ENCODE measurements at places on chromosomes 7 and 10. TPM values are rescaled to one million over a fixed set of nuclear protein-coding genes. Genes with fewer than 3 reads are reported as not detected.
A peak's percentile ranks its signal among the peaks of the same experiment; 100 is the strongest.

Gene MOGAT3
- 10.5 TPM for polyA plus RNA-seq

DNA sequence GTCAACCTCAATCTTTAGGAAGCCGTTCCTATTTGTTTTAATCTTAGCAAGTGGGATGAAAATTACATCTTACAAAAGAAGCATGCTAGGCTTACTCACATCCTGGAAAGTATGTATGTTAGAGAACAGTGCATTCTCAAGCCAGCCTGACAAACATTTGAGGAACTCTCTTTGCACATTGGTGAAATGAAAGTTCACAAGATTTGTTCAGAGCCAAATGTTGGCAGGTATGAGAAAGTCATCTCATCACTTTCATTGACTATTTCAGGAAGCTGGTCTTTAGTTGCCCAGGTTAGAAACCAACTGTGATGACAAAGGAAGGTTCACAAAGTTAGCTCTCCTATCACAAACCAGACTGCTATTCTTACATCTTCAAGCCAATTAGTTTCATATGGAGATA, 57.1 kb downstream of the ABCB1 start:
- no peaks in the 10 kb centered on the region for H3K27me3 ChIP-seq
- H3K27ac ChIP-seq: no peak overlapping the region
- H3K4me1 ChIP-seq: no peaks in the 10 kb centered on the region

DNA sequence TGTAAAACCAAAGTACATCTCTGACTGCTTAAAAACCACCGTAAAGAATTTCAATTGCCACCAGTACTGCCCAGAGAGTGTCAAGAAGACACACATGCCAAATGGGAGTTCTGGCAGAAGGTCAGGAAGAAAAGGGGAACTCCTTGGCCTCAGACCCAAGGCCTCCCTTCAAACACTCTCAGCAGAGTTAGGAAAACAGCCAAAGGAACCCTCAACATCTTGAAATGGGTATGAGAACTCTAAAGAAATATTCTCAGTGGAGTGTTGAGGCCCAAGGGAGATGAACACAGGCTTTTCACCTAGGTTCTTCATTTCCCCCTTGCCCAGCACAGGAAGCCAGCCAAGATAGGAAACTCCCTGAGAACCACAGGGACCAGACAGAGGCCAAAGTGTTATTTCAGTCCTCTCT, 96.1 kb upstream of the ASAH2 start:
- DNase-seq: no peak
- H3K36me3 ChIP-seq: no peaks in the 10 kb centered on the region
- H3K4me1 ChIP-seq: no peaks in the 10 kb centered on the region
- H3K4me3 ChIP-seq: no peak overlapping the region

Gene ADAMTS14
- 0.95 TPM for polyA plus RNA-seq

GRCh38 chr10:62492012-62492869, 118.1 kb downstream of the ZNF365 start:
- no peaks in the 10 kb centered on the region for H3K4me1 ChIP-seq
- H3K27ac ChIP-seq: no peak overlapping the region
- DNase-seq: peak; percentile 41
- H3K4me3 ChIP-seq: no peak overlapping the region
- no peaks in the 10 kb centered on the region for H3K27me3 ChIP-seq
- H3K36me3 ChIP-seq: no peaks in the 10 kb centered on the region

DNA sequence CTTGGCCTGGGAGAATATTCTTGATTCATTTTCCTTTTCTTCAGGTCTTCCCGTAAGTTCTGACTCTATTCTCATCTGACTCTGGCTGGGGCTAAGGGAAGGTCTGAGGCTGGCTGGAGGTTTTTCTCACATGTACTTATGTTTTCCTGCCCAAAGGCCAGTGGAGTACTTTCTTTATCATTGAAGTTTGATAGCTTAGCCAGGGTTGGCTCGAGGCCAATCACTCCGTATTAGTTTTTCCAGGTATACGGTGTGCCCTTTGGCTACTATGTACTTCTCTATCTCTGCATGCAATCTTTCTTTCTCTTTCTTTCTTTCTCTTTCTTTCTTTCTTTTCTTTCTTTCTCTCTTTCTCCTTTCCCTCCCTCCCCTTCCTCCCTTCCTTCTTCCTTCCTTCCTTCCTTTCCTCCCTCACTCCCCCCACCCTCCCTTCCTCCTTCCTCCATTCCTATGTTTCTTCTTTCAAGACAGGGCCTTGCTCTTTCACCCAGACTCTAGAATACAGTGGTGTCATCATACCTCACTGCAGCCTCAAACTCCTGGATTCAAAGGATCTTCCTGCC, 26.8 kb upstream of the VKORC1L1 start:
- H3K27me3 ChIP-seq: no peaks in the 10 kb centered on the region
- H3K27ac ChIP-seq: no peak overlapping the region
- no peak overlapping the region for H3K4me3 ChIP-seq
- H3K4me1 ChIP-seq: no peaks in the 10 kb centered on the region

DNA sequence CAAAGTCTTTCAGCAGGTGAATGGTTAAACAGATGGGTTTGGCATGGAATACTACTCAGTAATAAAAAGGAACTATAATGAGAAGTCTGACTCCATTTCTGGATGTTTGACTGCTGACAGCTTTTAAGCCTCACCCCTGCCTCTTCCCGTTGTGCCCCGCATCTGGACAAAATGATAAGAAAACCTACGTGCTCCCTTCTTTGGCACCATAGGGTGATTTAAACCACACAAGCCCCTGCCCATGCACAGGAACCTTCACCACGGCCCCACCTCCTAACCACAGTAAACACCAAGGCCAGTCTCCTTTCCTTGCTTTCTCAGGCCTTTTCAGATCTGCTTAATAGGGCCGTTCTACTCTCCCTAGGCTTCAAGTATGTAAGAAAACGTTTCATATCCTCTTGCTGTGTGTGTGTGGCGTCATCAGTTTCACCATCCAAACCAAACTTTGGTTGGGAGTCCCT, 47.1 kb upstream of the UBN2 start:
- H3K4me1 ChIP-seq: no peaks in the 10 kb centered on the region
- no peaks in the 10 kb centered on the region for H3K27me3 ChIP-seq
- no peak overlapping the region for H3K4me3 ChIP-seq
- DNase-seq: no peak
- H3K36me3 ChIP-seq: no peaks in the 10 kb centered on the region

- H3K4me1 ChIP-seq: no peaks in the 10 kb centered on the region
- no peak overlapping the region for H3K4me3 ChIP-seq
- no peak for DNase-seq
- H3K27ac ChIP-seq: no peak overlapping the region
- H3K36me3 ChIP-seq: no peaks in the 10 kb centered on the region
Observed at GRCh38 chr7:128153436-128153835, 87.6 kb upstream of the LEP start.

- H3K36me3 ChIP-seq: no peaks in the 10 kb centered on the region
- peak; percentile 14 for DNase-seq
- H3K4me1 ChIP-seq: peaks cover 38% of the 10 kb centered on the region
- H3K27me3 ChIP-seq: no peaks in the 10 kb centered on the region
- H3K27ac ChIP-seq: peak overlapping the region; percentile 82
- no peak overlapping the region for H3K4me3 ChIP-seq
Observed at GRCh38 chr10:121774404-121774803, 153.4 kb downstream of the ATE1 start.

GRCh38 chr7:37495574-37496184, 47.0 kb upstream of the ELMO1 start:
- no peak overlapping the region for H3K27ac ChIP-seq
- peak; percentile 37 for DNase-seq
- no peaks in the 10 kb centered on the region for H3K4me1 ChIP-seq
- no peaks in the 10 kb centered on the region for H3K36me3 ChIP-seq

GRCh38 chr7:37832194-37832593, 16.2 kb upstream of the NME8 start:
- no peak overlapping the region for H3K27ac ChIP-seq
- no peaks in the 10 kb centered on the region for H3K36me3 ChIP-seq
- H3K4me1 ChIP-seq: no peaks in the 10 kb centered on the region
- no peak overlapping the region for H3K4me3 ChIP-seq

Gene PPP1R17
- not detected for polyA plus RNA-seq

DNA sequence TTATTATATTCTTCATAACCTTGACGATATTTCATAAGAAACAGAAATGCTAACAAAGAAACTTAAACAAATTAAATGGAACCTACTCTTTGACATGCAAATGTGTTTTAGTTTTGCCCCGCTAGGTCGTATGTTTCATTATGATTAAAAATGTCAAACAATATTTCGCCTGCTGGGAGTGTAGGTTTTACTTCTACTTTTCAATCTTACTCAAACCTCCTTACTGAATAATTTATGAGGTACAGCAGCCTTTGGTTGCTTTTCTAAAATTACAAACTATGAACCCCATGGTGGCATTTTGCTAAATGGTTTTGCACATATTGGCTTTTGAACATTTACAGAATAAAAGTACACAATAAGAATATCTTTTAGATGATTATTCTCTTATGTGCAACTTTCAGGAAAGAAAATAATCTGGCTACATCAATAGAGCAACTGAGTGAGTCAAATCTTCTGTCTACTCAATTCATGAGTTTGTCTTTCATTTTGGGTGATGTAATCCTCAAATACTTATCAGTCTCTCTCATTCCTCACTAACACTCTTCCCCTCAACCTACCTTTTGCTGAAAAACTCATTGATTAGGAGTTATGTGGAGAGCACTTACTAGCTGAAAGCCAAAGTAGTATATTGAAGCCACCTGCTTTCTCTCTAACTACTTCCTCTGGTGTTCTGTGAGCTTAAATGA, 1226.4 kb downstream of the XPNPEP1 start:
- H3K36me3 ChIP-seq: no peaks in the 10 kb centered on the region
- H3K4me3 ChIP-seq: no peak overlapping the region
- no peak for DNase-seq
- H3K27ac ChIP-seq: no peak overlapping the region
- no peaks in the 10 kb centered on the region for H3K27me3 ChIP-seq

- H3K27me3 ChIP-seq: no peaks in the 10 kb centered on the region
- no peak overlapping the region for H3K4me3 ChIP-seq
- no peak overlapping the region for H3K27ac ChIP-seq
- H3K4me1 ChIP-seq: no peaks in the 10 kb centered on the region
- H3K36me3 ChIP-seq: no peaks in the 10 kb centered on the region
- no peak for DNase-seq
Observed at GRCh38 chr10:70302292-70302691, 18.5 kb upstream of the NPFFR1 start.

Gene PLAC9
- polyA plus RNA-seq: 92.9 TPM

- H3K27ac ChIP-seq: no peak overlapping the region
- H3K36me3 ChIP-seq: no peaks in the 10 kb centered on the region
- no peak overlapping the region for H3K4me3 ChIP-seq
- DNase-seq: peak; percentile 53
- H3K4me1 ChIP-seq: no peaks in the 10 kb centered on the region
Observed at GRCh38 chr7:22193450-22193983, 163.4 kb downstream of the RAPGEF5 start.

Gene SLC13A1
- not detected for polyA plus RNA-seq

Gene GSDME
- polyA plus RNA-seq: 48.6 TPM

Gene ADRB1
- polyA plus RNA-seq: 0.10 TPM

DNA sequence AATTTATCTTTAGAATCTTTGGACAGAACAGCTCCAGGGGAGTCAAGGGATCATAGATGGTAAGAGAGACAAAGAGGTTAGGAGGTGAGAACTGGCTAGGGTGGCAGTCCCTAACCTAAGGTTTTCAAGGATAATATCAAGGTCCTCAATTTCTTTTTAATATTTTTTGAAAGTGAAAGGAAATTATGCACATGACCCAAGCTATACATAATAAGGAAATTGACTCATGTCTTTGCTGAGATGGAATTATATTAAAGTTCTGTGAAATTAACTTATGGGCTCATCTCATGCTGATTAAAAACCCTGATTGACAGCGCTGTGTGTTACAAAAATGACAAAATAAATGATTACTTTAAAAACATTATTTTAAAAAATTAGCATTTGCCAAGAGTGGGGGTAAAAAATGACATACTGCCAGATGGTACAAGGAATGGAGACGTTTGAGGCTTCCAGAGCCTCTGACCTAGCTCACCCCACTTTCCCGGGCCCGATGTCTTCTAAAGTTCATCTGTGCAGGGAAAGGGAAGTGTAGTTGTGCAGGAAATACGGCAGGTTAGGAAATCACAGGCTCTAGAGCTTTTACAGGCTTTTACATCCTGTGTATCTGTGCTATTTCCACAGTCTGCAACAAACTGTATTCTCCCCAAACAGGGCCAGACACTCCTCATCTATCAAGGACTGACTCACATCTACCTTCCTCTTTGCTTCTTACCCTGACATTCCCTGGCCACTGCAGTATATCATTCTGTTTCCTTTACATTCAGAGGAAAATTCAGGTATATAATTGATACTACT, 185.6 kb upstream of the PRSS58 start:
- H3K4me3 ChIP-seq: no peak overlapping the region
- H3K4me1 ChIP-seq: no peaks in the 10 kb centered on the region
- H3K27ac ChIP-seq: no peak overlapping the region

- no peaks in the 10 kb centered on the region for H3K36me3 ChIP-seq
- H3K4me3 ChIP-seq: no peak overlapping the region
- peaks cover 13% of the 10 kb centered on the region for H3K4me1 ChIP-seq
- peak overlapping the region; percentile 69 for H3K27ac ChIP-seq
Observed at GRCh38 chr10:21363092-21363730, 162.3 kb downstream of the SKIDA1 start.

Gene GET4
- 126 TPM for polyA plus RNA-seq

Gene THSD7A
- 4.0 TPM for polyA plus RNA-seq

DNA sequence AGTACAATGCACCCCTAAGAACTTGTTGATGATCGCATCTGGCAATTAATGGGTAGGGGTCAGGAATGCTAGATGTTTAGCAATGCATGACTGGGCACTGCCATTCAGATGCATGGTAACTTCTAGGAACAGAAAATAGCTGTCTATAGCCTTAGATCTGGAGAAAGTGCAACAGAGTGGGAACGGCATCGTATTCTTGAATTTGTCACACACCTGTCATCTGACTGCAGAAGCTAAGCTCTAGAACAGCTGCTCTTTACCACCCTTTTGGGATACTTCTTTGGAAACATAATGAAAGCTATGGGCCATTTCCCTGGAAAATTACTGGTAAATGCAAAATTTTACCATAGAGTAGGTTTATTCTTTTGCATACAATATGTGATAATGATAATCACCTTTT, 118.1 kb downstream of the SLC25A13 start:
- no peak for DNase-seq
- no peaks in the 10 kb centered on the region for H3K27me3 ChIP-seq

Gene HYAL4
- polyA plus RNA-seq: not detected

- peak overlapping the region; percentile 95 for H3K27ac ChIP-seq
- H3K36me3 ChIP-seq: no peaks in the 10 kb centered on the region
- DNase-seq: peak; percentile 46
- peak overlapping the region; percentile 98 for H3K4me3 ChIP-seq
- no peaks in the 10 kb centered on the region for H3K27me3 ChIP-seq
Observed at GRCh38 chr7:98283127-98283886, 1.8 kb downstream of the BRI3 start.

GRCh38 chr7:12320241-12320986, 83.3 kb downstream of the VWDE start:
- DNase-seq: no peak
- no peak overlapping the region for H3K27ac ChIP-seq
- H3K36me3 ChIP-seq: no peaks in the 10 kb centered on the region
- H3K4me3 ChIP-seq: no peak overlapping the region
- no peaks in the 10 kb centered on the region for H3K4me1 ChIP-seq
- no peaks in the 10 kb centered on the region for H3K27me3 ChIP-seq

Gene SP8
- 0.04 TPM for polyA plus RNA-seq

Gene FAM241B
- 14.7 TPM for polyA plus RNA-seq
